Activated CD4-positive, alpha-beta memory T cell treated with anti-CD3 and anti-CD28 coated beads for 36 hours (primary cell): ENCODE measurements at places on chromosomes 13 and 19. TPM values are rescaled to one million over a fixed set of nuclear protein-coding genes. Genes with fewer than 3 reads are reported as not detected.

The C19orf18 gene
- total RNA-seq, result not detected

The ZNF45 gene
- 7.7 TPM for total RNA-seq

The GJB2 gene
- total RNA-seq, result 5.0 TPM

The PPP1R37 gene
- 12.7 TPM for total RNA-seq

The RGS9BP gene
- total RNA-seq, result 0.19 TPM

The SLITRK5 gene
- under 0.01 TPM for total RNA-seq
